ENCODE measurements at places on chromosomes 5 and 9.
A peak's percentile ranks its signal among the peaks of the same experiment; 100 is the strongest.

DNA sequence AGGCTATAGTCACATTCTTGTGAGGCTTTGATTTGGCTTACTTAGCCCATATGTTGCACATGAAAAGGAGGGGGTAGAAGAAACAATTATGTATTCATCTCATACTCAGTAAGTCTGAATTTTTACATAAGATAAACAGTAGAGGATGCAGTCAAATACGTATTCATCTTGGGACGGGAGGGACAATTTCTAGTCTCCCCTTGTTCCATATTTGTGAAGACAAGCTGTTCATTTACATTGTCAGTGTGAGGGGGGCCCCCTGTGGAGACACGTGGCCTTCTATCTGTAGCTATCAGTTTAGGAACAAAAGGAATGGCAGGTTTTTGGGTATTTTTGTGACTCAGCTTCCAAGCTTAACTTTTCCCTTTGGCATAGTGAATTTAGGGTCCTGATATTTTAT, 49.2 kb upstream of the PPP1R2B start:
- no peak for DNase-seq

DNA sequence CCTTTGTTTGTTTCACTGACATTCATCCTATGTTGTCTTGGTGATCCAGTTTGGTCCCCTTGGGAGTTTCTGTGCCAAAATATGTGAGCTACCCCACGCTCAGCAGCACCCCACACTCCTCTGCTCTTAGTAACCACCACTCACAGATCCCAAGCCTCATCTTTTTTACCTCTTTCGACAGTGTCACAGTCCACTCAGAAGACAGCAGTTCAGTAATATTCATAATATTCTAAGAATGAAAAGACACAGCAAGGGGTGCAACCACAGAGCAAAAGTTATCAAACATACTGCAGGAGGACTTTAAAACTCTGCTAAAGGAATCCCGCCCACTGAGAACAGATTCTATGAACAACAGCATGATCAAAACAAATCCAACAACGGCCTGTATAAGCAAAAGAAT, 28.2 kb downstream of the RNF130 start:
- DNase-seq = no peak

DNA sequence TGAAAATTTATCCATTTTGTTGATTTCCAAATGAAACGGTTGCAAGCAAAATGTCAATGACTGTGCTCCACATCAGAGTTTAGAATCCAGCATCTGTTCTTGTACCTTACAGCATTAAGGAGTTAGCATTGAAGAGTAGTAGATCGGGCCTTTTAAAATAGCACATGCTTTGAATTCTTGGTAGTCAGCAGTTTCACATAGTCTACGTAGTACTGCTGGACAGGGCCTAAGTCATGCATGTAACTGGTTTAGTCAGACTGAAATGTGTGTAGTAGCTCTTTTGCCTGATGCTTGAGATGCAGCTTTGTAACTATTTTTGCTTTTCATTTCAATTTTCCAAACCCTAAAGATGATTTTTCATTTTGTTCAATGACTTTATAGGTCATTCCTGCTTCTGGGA, 19.8 kb downstream of the LECT2 start:
- no peak for DNase-seq

DNA sequence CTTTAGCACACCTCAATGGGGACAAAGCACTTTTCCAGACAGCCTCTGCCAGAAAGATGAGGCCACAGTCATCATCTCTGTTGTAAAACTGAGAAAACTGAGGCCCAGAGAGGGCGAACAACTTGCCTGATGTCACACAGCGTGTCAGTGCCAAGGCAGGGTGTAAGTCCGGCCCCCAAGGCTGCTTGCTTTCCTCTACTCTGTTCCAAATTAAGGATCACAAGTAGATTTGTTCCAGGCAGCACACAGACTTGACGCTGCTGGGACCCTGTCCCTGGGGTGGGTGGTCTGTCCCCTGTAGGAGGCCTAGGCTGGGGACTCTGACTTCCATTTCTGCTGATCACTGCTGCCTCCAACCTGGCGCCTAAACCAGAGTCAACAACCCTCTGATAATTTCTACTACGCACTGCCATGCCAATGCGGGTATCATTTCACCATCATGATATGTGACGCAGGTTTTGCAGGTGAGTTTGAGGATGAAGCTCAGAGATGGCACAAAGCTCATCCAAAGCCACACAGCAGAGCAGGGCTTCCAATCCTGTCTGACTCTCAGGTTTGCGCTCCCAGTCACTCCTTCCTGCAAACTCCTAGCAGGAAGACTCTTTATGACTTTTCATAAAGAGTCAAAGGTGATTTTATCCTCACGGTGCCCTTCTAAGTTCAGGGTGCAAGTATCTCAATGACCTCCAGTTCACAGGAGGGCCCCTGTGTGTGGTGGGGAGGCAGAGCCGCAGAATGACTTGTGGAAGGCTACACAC, 13.5 kb upstream of the RALGDS start:
- no peak for DNase-seq

- no peak for DNase-seq
Measured at GRCh38 chr9:12906646-12907045, 131.8 kb downstream of the LURAP1L start.

- no peak for DNase-seq
Measured at GRCh38 chr9:40928803-40929487, 199.5 kb downstream of the FOXD4L6 start.

GRCh38 chr5:151083081-151083676, 2.3 kb upstream of the TNIP1 start:
- peak; percentile 67 for DNase-seq

DNA sequence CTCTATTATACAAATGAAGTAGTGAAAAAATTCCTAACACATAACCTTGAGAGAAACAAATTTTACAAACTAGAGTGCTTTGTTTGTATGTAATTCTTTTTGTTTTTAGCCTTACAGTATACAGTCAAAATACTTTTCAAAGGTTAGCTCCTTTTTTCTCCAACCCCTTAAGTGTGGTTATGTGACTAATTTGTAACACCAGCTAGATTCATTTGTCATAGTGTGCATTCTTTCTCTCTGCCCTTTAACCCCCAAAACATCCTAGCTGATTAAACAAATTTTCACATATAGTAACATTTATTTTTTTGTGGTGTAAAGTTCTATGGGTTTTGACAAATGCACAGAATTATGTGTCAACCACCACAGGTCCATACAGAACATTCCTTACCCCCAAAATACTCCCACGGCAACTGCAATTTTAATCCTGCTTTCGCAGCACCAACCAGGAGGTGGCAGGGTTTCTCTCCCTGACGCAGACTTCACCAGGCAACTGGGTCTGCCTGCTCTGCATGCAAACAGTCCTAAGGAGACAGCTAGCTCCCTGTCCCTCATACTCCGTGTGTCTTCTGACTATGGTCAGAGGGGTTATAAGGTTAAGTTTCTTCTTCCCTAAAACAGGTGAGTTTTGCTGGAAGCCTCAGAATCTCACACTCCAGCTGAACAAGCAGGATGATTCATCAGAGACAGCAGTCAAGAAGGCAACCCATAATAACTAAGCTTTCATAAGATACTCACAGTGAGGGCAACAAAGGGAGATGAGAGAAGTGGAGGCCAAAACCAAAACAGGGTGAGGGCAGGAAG, 44.5 kb upstream of the NR5A1 start:
- no peak for DNase-seq

DNA sequence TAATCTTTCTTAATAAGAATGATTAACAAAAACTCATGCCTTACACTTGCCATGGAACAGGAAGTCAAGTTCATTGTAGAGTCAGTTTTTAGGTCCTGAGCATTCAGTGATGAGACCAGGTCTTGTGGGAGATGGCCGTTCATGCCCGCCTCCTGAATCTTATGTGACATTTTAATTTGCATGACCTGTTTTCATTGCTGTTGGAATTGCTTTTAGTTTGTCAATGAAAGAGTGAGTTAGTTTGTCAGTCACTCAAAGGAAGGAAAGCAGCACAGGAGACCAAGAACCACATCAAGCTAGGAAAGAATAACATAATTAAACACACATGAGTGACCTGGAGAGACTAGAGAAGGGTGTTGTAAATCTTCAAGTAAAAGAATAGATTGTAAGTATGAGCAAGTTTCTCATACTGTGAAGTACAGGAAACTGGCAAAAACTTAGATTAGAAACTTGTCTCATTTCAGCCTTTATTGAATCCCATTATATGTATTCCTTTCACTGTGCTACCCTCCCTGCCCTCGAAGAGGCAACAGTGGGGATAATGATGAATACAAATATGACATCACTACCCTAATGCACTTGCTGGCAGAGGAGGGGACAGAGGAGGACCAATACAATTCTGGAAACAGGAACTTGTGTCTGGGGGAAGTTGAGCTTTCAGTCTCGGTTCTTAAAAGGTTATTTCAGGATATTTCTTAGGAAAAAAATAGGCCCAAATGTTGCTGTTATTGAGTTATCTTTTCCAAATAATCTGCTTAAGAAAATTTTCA, 64.3 kb upstream of the C6 start:
- no peak for DNase-seq

GRCh38 chr5:14407746-14408175, 173.8 kb upstream of the OTULINL start:
- DNase-seq = no peak

DNA sequence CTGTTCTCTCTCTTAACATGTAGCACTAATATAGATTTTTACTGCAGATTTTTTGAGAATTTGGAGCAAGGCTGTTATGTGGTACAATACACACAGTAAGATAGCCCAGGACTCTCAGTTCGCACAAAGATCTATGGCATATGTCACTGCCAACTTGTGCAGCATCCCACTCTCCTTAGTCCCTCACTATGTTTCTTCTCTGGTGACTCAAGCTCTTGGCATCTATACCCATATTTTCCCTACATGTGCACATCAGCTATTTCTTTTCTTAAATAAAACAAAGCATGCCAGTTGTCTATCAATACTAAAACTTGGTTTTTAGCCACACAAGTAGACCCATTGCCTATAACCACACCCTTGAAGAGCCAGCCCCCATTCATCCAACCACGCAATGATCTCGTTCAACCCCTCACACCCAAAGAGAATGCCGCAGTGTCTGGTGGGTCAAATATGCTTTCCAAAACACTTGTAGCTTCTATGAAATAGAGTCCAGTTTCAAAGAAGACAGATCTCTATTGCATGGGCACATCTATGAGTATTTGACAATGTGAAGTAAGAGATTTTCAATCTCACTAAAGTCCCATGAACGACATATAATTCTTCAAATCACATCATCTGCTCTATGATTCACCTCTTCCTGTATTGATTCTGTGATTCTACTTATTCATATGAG, 18.2 kb upstream of the IL7R start:
- no peak for DNase-seq

DNA sequence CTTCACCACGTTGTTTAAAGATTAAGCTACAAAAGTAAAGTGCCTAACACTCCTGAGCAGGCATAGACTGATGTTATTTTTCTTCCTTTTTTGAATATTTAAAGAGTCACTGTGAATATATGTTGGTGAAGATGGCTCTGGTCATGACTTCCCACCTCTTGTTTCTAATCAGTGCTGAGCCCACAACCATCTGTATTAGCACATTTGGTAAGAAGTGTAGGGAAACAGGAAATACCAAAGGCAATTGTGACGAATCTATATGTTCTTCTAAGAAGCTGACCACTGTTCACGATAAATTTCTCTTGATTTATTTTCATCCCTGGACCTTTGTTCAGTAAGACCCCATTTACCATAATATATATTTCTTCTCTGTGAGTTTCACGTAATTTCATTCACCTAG, 108.3 kb upstream of the PCA3 start:
- no peak for DNase-seq

GRCh38 chr5:1357946-1358725, 13.2 kb upstream of the CLPTM1L start:
- no peak for DNase-seq
